T-cell (primary cell): ENCODE measurements at places on chromosomes 16 and 17. TPM values are rescaled to one million over a fixed set of nuclear protein-coding genes. Genes with fewer than 3 reads are reported as not detected.

CDRT15 gene
- total RNA-seq, result not detected

HASPIN gene
- total RNA-seq, result 0.89 TPM

DHRS7C gene
- not detected for total RNA-seq

TEX14 gene
- total RNA-seq, result 1.2 TPM

CD300E gene
- total RNA-seq, result 0.38 TPM

PMM2 gene
- total RNA-seq, result 39.7 TPM

DNA sequence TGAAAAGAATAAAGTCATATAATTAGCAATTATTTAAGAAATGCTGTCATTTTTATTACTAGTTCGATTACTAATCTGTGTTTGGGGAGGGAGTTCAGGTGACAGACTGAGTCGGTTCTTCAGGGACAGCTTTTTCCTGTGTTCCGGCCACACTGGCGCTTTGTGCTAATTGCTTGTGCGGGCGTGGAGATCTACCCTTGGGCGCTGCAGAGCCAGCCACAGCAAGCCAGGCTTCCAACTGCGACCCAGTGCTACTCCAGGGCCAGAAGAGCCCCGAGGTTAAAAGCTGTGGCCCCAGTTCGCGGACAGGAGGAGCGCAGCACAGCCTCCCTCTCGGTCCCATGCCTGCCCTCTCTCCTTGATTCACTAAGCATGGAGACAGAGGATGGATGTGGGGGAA is 6.5 kb upstream of the OR2C1 start:
- no peaks in the 10 kb centered on the region for H3K4me1 ChIP-seq
- no peak overlapping the region for H3K4me3 ChIP-seq
- no peaks in the 10 kb centered on the region for H3K27me3 ChIP-seq
- H3K27ac ChIP-seq, result no peak overlapping the region
- no peak for DNase-seq

DNA sequence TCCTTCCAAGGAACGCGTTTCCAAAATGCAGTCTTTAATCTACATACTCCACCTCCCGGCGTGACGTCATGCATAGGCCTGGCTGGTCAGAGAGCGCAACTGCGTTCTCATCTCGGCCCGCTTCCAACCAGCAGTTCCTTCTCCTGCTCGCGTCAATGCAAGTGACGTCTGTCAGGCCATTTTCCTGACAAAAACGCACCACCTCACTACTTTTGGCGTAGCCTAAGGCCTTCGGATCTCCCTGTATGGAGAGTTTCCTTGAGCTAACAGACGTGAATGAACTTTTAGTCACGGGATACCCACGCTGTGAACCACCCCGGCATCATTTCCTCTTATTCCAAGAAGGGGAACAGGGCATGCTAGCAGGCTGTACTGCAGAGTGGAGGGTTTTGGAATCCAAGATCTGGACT is 25.0 kb downstream of the TEX14 start:
- no peaks in the 10 kb centered on the region for H3K36me3 ChIP-seq
- no peaks in the 10 kb centered on the region for H3K4me1 ChIP-seq
- peaks cover 11% of the 10 kb centered on the region for H3K27me3 ChIP-seq
- H3K4me3 ChIP-seq, result no peak overlapping the region
- H3K27ac ChIP-seq, result no peak overlapping the region
- DNase-seq, result peak; percentile 28

DNA sequence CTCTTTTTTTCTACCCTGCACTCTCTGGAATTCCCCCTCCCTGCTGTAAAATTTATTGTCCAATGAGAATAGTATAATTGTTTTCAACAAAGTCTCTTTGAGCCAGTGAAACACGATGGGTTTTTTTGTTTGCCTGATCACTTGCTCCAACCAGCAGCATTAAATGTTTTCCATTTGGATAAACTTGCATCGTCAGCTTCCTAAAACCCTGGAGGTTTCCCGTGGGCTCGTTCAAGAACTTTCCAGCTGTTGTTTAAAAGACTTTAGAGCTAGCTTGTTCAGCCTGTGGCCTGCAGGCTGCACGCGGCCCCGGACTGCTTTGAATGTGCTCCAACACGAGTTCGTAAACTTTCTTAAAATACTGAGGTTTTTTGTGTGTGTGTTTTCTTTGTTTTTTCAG is 14.9 kb downstream of the NAGPA start:
- no peaks in the 10 kb centered on the region for H3K27me3 ChIP-seq
- H3K27ac ChIP-seq, result no peak overlapping the region
- H3K4me1 ChIP-seq, result no peaks in the 10 kb centered on the region
- H3K36me3 ChIP-seq, result no peaks in the 10 kb centered on the region
- no peak overlapping the region for H3K4me3 ChIP-seq

- DNase-seq, result peak; percentile 24
- H3K27ac ChIP-seq, result peak overlapping the region; percentile 58
- no peaks in the 10 kb centered on the region for H3K36me3 ChIP-seq
- H3K4me3 ChIP-seq, result peak overlapping the region; percentile 78
- peaks cover 12% of the 10 kb centered on the region for H3K4me1 ChIP-seq
Observed at GRCh38 chr17:7613769-7614424, 800 bp downstream of the FXR2 start.

GRCh38 chr16:84291226-84291625 is 3.5 kb upstream of the WFDC1 start:
- no peak overlapping the region for H3K4me3 ChIP-seq
- H3K27me3 ChIP-seq, result peaks cover 48% of the 10 kb centered on the region
- H3K4me1 ChIP-seq, result peaks cover 10% of the 10 kb centered on the region

DNA sequence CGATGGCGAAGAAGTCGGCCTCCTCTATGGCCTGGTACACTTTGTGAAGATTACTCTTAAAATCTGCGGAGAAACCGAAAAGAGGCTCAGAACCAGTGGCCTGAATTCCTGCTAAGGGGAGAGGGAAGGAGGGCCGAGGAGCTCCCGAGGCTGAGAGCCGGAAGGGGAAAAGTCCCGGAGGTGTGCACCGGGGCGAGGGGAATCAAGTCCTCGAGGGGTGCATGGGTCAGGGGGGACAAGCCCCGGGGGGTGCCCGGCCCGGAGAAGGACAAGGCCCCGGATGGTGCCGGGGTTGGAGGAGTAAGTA is 495 bp downstream of the PARN start:
- peaks cover 33% of the 10 kb centered on the region for H3K4me1 ChIP-seq
- peak overlapping the region; percentile 88 for H3K4me3 ChIP-seq
- DNase-seq, result no peak
- H3K27me3 ChIP-seq, result no peaks in the 10 kb centered on the region

DNA sequence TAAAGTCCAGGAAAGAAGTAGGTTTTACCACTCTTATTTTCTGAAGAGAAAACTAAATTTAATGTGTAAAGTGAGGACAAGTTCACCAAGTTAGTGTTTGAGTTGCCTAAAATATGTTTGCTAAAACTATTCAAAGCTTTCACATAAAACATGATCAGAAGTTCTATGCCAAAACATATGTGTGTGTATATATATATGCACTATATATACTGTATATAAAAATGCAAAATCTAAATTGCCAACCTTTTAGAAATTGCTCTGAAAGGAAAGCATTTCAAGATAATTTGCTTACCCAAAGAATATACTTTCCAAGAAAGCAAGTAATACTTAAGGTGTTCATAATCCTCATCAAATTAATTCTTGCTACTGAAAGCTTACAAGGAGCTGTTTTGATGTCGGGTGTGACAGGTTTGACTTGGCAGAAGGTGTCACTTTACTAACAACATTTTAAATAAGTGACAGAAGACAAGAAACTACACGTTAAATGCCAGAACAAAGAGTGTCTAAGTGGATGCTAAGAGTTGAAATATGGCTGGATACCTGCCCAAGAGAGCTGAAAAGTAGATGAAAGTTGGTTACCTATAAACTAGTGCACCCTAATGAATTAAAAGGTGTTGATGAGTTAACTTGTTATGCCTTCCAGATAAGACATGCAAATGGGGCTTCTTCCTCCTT is 32.3 kb upstream of the STH start:
- no peaks in the 10 kb centered on the region for H3K36me3 ChIP-seq
- H3K4me3 ChIP-seq, result no peak overlapping the region
- DNase-seq, result no peak
- no peaks in the 10 kb centered on the region for H3K4me1 ChIP-seq
- no peak overlapping the region for H3K27ac ChIP-seq
- H3K27me3 ChIP-seq, result peaks cover 2% of the 10 kb centered on the region

DNA sequence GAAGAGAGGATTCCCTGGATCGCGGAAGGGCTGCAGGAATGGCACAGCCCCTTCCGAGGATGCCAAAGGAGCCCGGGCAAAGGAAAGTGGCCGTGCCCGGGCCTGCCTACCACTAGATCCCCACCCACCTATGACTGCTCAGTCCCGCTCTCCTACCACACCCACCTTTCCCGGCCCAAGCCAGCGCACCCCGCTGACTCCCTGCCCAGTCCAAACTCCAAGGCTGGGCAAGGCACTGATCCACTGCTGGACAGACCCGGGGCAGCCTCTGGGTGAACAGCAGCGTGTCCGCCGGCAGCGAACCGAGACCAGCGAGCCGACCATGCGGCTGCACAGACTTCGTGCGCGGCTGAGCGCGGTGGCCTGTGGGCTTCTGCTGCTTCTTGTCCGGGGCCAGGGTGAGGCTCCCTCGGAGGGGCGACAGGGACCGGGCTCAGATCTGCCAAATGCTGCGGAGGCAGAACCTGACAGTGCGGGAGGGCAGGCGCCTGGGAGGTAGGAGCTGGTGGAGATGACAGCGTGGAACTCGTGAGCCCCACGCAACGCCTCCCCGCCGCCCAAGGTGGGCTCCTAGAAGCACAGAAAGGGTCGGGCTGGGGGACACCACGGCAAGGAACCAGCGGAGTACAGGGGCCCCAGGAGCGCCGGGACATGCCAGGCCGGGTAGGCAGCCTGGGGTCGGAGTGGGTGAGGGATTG is at the start of gene CES2:
CES2 (plus strand) TSS at position 203 of the 698 bp plus-strand sequence; CDS start at position 323, 120 bp downstream.
- no peaks in the 10 kb centered on the region for H3K27me3 ChIP-seq
- peaks cover 5% of the 10 kb centered on the region for H3K36me3 ChIP-seq

- no peaks in the 10 kb centered on the region for H3K4me1 ChIP-seq
- peak; percentile 14 for DNase-seq
- H3K27me3 ChIP-seq, result no peaks in the 10 kb centered on the region
Observed at GRCh38 chr17:51056813-51057510, 63.7 kb downstream of the SPAG9 start.

GRCh38 chr17:77375917-77376651 is 235.3 kb downstream of the SEC14L1 start:
- H3K4me1 ChIP-seq, result peaks cover 50% of the 10 kb centered on the region
- peaks cover 7% of the 10 kb centered on the region for H3K36me3 ChIP-seq

- H3K4me1 ChIP-seq, result peaks cover 39% of the 10 kb centered on the region
- no peaks in the 10 kb centered on the region for H3K27me3 ChIP-seq
- no peak overlapping the region for H3K4me3 ChIP-seq
- DNase-seq, result no peak
- H3K36me3 ChIP-seq, result no peaks in the 10 kb centered on the region
- H3K27ac ChIP-seq, result no peak overlapping the region
Observed at GRCh38 chr16:88473666-88474534, 20.8 kb downstream of the ZFPM1 start.

DNA sequence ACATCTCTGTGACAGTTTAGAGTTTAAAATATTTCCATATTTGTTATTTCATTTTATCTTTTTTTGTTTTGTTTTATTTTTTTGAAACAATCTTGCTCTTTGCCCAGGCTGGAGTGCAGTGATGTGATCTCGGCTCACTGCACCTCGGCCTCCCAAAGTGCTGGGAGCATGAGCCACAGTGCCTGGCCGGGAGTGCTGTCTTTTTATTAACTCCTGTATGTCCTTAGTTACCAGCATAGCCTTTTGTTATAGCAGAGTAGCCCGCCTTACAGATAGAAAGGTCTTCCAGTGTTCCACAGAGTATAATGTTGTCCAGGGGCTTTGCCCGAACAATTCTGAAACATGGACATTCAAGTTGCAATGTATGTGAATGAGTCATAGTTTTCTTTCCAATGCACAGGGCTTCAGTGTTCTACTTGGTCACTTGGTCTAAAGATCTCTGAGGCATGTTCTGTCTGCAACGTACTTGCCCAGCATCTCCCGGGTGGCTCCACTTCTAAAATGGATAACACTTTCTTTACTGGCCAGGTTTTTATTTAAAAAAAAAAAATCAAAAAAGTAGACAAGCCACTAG is 125.6 kb downstream of the KCNJ18 start:
- H3K4me1 ChIP-seq, result no peaks in the 10 kb centered on the region
- no peak overlapping the region for H3K27ac ChIP-seq
- H3K27me3 ChIP-seq, result peaks cover 4% of the 10 kb centered on the region
- no peak overlapping the region for H3K4me3 ChIP-seq

GRCh38 chr17:18182978-18183333 is 672 bp upstream of the ALKBH5 start:
- H3K36me3 ChIP-seq, result peaks cover 11% of the 10 kb centered on the region
- H3K4me1 ChIP-seq, result peaks cover 25% of the 10 kb centered on the region
- no peaks in the 10 kb centered on the region for H3K27me3 ChIP-seq
- peak overlapping the region; percentile 81 for H3K4me3 ChIP-seq

DNA sequence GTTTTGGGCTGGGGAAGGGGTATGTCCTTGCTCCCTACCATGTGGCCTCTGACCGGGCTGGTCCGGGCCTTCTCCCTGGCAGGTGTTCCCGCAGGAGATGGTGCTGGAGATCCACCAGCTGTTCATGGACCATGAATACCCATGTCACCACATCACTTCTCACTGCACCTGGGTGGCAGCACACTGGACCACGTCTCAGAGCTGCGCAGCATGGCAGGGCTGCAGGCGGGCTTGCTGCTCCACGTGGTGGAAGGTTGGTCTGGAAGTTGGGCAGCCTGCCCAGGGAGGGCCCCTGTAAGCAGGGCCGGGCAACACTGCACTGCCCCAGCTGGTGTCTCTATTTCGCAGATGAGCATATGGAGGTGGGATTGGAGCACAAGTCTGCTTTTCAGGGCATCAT is 169.5 kb upstream of the ZNF267 start:
- DNase-seq, result no peak
- peaks cover 65% of the 10 kb centered on the region for H3K36me3 ChIP-seq
- no peak overlapping the region for H3K4me3 ChIP-seq
- H3K27ac ChIP-seq, result no peak overlapping the region
- peaks cover 9% of the 10 kb centered on the region for H3K4me1 ChIP-seq
- no peaks in the 10 kb centered on the region for H3K27me3 ChIP-seq

DNA sequence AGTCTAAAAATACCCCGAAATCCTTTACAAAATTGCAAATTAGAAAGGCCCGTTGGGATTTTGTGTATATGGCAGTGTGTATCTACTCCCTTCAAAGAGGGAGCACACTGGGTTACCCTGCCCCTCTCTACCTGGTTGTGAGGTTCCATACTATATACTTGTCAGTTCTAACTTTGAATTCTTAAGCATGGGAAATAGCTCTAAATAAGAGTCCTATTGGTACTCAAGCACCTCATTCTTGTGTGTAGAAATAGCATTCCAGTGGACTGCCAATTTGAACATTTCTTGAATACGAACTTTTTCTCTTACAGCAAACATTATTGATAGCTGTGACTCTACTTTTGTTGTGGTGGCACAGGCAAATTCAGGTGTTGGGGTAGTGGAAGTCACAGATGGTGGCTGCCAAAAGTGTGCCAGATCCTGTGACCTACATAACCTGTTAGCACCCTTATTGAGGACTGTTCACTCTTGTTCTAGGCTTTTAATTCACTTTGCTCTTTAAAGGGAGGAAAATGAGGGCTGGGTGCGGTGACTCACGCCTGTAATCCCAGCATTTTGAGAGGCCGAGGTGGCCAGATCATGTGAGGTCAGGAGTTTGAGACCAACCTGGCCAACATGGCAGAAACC is 16.1 kb downstream of the ESRP2 start:
- no peaks in the 10 kb centered on the region for H3K4me1 ChIP-seq
- H3K36me3 ChIP-seq, result peaks cover 59% of the 10 kb centered on the region
- no peak overlapping the region for H3K4me3 ChIP-seq
- no peak for DNase-seq
- no peaks in the 10 kb centered on the region for H3K27me3 ChIP-seq
- H3K27ac ChIP-seq, result no peak overlapping the region
